ENCODE measurements at places on chromosomes 4 and X.
A peak's percentile ranks its signal among the peaks of the same experiment; 100 is the strongest.

GRCh38 chr4:97216046-97216445, 927.2 kb downstream of the STPG2 start:
- DNase-seq, result no peak

GRCh38 chr4:109302361-109303139, at the start of gene COL25A1:
COL25A1 (minus strand) TSS chr4:109302658.
- peak; percentile 82 for DNase-seq

DNA sequence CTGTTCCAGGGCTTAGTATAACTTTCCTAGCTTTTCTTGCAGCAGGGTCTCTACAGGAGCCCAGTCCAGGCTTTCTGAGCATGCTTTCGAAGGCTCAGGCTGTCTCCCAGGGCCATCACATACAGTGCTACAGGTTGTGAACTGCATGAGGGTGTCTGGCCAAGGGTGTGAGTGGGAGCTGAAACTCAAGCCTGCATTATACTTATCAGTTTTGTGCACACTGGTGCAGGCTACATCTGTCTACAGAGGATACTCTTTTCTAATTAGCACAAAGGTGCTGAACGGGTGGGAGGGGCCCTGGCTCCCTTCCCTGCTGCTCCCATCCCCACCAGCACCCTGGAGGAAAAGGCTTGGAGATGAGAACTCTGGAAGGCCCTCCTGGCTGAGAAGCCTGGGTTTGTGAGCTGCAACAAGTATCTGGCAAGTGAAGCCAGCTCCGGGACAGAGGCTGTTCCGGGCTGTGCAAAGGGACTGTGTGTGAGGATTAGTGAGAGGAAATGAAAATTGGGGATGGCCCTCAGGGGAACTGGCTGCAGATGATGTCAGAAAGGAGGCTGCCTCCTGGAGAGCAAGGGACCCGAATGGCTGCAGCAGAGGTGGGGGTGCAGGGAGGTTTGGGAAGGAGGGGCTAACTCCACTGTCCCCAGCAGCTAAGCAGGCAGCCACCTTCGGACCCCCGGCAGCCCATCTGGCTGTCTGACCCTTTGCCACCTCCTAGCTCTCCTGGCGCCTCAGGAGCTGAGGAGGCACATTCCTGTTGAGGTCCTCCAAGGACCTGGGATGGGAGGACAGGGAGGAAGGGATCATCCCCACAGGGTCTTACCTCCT, 68.5 kb downstream of the EFNB1 start:
- no peak for DNase-seq

DNA sequence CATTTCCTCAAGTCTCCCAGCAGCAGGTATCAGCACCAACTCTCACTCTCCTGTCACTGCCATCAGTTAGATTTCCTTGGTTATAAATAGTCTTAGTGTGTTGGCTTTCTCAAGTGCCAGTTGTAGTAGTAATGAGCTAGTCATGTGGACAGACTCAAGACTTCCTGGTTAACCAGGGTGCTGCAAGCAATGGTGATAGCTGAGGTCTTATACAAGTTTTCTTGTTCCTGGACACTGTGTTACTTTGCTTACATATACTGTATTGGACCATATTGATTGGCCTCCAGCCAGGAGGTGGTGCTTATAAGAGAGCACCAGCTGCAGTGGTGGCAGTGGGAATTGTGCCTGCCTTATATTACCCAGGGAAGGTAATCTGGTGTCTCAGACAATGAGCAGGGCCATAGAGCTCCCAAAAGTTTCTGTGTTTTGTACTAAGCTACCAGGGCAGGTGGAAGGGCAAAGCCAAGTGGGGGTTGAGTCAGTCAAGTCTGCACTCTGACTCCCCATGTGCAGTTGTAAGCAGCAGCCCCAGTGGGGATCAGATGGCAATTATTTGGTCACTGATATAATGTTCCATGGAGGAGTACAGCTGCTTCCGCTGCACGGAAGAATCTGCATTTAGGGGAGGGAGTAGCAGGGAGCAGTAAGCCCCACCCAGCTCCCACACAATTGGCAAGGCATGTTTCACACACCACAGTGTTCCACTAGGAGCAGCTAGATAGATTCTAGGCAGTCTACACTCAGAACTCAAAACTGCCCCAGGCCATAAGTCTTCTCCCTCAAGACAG, 24.1 kb upstream of the ZDHHC15 start:
- DNase-seq, result no peak

- DNase-seq, result no peak
Measured at GRCh38 chr4:2545321-2546013, 9.0 kb downstream of the FAM193A start.

DNA sequence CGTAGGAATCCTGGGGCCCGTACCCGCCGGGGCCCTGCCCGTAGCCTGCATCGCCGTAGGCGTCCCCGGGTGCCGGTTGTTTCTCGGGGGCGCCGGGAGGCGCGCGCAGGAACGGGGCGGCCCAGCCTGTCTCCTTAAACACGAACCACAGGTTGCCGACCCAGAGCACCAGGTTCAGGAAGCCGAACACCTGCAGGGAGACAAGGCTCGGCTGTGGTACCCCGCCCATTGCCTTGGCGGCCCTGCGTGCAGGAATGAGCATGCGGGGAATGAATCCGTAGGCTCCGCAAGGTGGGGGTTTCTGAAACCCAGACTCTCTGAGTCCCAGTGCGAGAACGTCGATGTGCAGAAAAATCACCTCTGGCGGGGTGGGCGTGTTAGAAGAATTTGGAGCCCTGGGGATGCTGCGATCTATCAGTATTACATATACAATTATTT, 5.4 kb upstream of the PRICKLE3 start:
- no peak for DNase-seq

GRCh38 chr4:40980318-40980883, 230.6 kb downstream of the NSUN7 start:
- no peak for DNase-seq

DNA sequence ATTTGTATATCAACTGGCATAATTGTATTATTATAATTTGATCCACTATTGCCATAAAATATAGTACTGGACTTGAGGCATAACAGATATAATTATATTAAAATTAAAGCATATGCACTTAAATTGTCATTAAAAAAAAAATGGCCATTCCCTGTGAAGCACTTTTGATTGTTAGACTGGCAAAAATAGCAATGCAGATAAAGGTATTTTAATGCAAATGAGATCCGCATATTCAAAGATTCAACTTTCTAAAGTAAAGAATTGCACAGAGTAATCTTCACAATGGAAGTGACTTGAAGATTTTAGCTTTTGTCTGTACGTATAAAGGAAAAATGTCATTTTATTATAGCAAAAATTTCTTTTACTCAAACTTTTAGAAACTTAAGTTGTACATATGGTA, 871.8 kb upstream of the PABPC4L start:
- no peak for DNase-seq

GRCh38 chr4:151942971-151943370, 182.2 kb upstream of the GATB start:
- no peak for DNase-seq

- no peak for DNase-seq
Measured at GRCh38 chrX:3990569-3990968, 277.1 kb upstream of the PRKX start.

DNA sequence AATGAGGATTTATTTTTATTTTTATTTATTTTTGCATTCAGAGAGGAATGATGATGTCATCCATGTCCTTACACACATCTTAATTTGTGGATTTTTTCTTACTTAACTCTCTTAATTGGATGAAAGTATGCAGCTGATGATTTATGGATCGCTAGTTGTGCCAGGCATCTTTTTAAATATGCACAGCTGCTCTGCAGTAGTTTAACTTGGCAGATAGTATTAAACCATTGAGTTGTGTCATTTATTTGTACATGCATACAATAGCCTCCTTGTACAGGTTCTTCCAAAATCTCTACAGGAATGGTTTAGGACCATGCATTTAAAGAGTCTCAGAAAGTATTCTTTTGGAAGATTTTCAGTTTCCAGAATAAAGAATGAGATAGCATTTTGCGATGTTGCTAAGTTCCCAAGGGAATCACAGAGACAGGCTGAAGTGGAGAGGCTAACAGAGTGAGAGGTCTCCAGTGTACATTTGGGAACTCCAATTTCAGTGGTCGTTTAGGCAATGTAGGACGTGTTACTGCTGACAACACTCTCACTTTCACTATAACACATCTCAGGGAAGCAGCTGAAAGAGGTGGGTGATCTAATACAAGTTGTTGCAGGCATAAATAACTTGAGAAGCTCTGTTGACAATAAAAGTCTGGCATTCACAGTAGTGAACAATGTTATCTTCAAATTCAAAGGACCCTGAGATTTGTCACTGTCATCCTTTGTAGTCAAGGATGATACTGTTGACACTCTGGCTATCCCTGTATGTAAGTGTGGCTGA, 49.9 kb upstream of the SCRG1 start:
- no peak for DNase-seq

- DNase-seq, result no peak
Measured at GRCh38 chrX:40570346-40571093, 10.2 kb upstream of the ATP6AP2 start.

- DNase-seq, result no peak
Measured at GRCh38 chr4:188455062-188455752, 316.0 kb downstream of the TRIML1 start.

- DNase-seq, result no peak
Measured at GRCh38 chr4:82415922-82416365, 14.3 kb downstream of the HNRNPDL start.

GRCh38 chr4:85919200-85919887, 440.5 kb downstream of the MAPK10 start:
- no peak for DNase-seq

GRCh38 chrX:149114001-149114400, 391.1 kb downstream of the IDS start:
- DNase-seq, result no peak

DNA sequence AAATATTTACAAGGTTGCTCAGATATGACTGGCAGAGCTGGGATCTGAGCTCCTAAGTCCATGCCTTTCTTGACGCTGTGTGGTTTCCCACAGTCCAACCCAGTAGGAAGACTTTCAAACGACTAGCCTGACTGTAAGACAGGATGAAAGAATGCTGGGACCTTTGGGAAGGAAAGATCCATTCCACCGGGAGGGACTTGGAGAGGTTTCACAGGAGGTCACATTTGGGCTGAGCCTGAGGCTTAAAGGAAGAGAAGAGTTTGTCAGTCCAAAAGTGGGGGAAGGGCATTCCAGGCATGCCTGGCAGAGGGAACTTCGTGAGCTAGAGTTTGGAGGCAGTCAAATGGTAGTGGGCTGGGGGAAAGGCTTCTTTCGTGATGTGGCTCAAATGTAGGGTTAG, 1.5 kb downstream of the STARD8 start:
- no peak for DNase-seq

DNA sequence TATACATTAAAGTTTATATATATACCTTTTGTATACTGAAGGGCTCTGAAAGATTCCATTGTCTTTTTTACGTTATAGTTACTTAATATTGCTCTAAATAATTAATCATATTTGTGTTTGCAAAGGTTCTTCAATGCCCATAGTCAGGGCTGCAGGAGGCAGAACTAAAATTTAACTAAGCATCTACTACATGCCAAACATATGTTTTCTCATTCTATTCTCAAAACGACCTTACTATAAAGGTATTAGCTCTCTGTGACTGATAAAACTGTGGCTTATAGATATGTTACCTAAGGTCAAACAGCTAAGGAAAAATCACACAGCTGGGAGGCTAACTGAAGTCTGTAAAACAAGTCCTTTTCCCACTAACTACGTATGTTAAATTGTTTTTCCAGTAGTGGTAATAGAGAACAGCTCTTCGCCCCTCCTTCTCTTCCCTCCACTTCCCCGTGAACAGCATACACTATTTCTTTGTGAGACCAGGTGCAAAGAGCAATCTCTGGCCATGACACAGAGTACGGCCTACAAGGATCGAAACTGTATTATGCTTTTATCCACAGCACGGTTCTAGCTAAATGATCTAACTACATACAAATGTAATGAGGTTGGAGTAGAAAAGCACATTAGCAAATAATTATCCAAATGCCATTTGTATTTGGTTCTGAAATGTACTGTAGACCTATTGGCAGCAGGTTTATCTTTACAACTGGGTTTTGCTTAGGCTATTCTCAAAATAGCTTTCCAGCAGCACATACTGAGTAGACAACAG, 1.7 kb downstream of the CNOT6L start:
- no peak for DNase-seq

- no peak for DNase-seq
Measured at GRCh38 chr4:189659287-189659686, 281.4 kb upstream of the FRG1 start.

GRCh38 chrX:81259714-81260395, 58.0 kb downstream of the SH3BGRL start:
- no peak for DNase-seq

DNA sequence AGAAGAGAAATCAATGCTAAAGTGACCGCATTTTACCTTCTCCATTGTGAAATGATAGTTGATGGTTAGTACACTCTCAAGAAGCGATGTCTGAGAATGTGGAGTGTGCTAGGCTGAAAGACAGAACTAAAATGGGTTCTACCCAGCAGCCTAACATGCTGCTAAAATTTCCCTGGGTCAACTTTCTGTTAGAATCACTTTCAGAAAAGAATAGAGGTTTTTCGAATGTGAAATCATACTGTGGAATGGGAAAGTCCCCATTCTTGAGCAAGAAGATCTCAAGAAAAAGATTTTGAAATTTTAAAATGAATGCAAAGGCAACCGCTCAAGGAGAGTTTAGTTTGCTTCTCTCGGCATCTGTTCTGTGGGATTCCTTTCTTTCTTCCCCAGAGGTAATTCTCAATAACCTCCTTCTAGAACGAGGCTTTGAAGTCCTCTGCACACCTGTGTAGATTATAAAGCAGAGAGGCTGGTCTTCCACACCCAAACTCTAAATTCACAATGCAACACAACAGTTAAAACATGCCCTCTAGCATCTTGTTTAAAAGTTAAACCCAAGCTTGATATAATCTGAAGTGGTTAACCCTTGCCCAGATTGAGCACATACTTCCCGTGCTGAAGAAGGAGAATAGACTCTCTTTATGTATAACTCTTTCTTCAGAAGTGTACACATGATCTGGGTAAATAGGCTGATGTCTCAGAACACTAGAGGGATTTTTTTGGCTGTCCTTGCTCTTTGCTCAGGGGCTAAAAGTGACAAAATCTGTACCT, 208.7 kb upstream of the KLF3 start:
- no peak for DNase-seq

DNA sequence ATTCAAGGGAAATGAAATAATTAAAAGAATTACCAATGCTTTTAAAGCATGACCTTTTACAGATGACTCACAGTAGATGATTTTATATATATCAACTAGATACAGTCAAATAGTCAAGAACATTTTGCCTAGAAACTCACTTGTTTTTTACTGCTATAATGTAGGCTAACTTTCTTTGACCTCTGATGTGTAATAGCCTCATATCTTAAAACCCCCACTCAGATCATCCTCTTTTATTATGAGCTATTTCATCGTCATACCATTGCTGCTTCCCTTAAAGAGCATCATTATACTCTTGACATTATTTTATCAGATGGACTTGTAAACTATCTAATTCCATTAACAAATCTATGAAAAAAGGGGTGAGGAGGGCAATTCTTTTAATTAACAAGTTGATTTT, 355.9 kb upstream of the AGA start:
- no peak for DNase-seq

- DNase-seq, result no peak
Measured at GRCh38 chr4:138696058-138696457, 319.5 kb upstream of the NOCT start.

- DNase-seq, result no peak
Measured at GRCh38 chrX:8755116-8755515, 23.2 kb upstream of the ANOS1 start.
